ENCODE measurements at places on chromosomes 7 and 10.

DNA sequence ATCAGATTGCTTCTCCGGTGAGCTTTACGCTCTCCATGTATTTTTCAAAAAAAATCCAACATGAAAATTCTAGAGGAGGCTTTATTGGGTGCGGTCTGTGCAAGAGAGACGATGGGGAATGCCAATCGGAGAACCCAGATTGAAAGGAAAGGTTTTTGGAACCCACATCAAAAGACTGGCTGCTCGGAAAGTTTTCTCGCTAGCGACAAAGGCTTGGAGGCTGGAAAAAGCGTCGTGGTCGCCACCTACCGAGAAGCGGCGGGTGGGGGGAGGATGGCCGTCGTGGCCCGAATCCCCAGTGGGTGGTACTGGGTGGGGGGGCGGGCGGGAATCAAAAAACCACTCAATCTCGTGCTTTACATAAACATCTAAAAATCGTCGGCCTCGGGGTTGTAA lies 1.1 kb upstream of the GTF2I start:
- DNase-seq: peak; percentile 17

DNA sequence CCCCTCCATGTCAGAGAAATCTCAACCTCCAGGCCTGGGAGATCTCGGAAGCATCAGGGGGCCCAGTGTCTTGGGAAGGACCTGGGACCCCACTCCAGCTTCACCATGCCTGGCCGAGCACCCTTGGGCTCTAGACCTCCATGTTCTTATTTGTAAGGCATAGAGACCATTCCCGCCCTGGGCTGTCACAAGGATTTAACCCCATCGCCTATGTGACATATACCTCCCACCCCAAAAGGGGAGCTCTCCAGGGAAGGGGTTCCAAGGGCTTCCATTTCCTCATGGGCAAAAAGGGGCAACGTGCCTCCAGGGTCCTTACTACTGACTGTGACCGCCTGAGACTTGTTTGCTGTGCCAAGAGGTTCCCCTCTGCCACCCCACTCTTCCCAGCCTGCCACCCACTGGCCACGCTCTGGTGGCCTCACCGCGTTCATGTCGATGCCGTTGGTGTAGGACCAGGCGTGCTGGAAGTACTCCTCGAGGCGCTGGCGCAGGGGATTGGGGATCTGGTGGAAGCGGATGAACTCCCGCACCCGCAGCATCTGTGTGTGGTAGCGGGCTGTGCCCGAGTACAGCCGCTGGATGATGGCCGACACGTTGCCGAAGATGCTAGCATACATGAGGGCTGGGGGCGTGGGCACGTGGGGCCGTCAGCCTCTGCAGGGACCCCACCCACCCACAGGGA lies 27.5 kb downstream of the KCNH2 start:
- no peak for DNase-seq

DNA sequence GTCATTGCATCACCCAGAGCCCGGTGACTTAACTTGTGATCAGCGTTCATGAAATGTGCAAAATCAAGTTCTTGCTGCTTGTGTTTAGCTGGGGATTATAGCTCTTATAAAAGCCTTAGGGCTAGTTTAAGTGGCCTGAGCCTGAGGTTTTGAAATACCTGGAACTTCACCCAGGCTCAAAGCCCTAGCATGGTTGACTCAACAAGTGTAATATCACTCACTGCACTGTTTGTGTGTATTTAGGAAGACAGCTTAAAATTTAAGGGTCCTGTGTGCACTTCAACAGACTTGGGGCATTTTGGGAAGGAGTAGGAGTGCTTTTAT lies 489.5 kb downstream of the GATA3 start:
- no peak for DNase-seq

GRCh38 chr7:71308096-71308495 lies 176.2 kb downstream of the GALNT17 start:
- DNase-seq: peak; percentile 2

GRCh38 chr7:157339777-157340677 lies 3.2 kb downstream of the DNAJB6 start:
- peak; percentile 68 for DNase-seq

DNA sequence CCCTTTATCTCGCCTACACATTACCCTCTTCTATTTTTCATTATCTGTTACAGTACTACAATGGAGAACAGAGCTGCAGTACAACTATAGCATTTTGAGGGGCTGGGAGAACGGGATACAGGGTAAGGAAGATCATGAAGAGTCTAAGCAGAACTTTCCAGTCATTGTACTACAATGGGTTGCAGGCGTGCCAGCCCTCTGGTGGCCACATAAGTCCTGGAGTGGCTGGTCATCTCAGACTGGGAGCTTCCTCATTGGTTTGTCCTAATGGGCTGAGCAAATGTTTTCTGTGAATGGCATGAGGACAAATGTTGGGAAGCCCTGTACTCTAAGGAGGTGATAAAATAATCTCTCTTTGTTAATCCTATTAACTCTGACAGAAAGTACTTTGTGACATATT lies 33.0 kb downstream of the TMEM106B start:
- DNase-seq: peak; percentile 2

DNA sequence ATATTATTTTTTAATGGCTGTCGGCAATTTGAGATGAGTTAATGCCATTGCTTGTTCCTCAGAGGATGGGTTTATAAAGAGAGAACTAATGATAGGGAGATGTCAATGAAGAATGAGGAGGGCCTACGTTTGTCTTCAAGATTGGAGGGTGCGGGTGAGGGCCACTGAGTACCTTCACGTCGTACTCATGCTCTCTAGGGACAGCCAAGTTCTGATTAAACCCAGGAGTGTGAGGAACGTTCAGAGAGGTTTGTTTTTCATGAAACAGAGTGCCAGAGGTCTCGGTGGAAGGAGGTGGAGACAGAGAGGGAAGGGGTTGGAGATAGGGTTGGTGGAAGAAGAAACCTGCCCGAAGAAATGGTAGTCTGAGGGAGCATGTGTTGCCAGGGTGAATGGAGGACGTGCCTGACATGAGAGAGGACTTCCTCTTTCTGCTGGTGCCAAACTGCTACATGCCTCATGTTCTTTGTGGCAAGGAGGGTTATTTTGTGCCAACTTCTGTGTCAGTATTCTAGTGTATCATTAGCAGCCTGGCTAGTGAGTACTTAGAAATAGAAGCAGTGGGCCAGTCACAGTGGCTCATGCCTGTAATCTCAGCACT lies 8.9 kb downstream of the DHTKD1 start:
- DNase-seq: no peak

GRCh38 chr10:44858988-44859387 lies 52.1 kb upstream of the TMEM72 start:
- DNase-seq: peak; percentile 15

GRCh38 chr10:114685456-114685855 lies 27.4 kb upstream of the ABLIM1 start:
- no peak for DNase-seq

GRCh38 chr7:108425714-108426275 lies 30.4 kb downstream of the NRCAM start:
- no peak for DNase-seq

- no peak for DNase-seq
Measured at GRCh38 chr10:100715445-100716385, 29.7 kb upstream of the PAX2 start.

DNA sequence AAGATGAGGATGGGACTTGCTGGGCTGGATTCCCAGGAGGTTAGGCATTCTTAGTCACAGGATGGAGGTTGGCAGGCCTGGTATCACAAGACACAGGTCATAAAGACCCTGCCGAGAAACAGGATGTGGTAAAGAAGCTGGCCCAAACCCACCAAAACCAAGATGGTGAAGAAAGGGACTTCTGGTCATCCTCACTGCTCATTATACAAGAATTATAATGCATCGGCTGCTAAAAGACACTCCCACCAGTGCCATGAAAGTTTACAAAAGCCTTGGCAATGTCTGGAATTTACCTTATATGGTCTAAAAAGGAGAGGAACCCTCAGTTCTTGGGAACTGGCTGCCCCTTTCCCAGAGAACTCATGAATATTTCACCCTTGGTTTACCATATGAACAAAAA lies 345.5 kb upstream of the POM121L12 start:
- no peak for DNase-seq

DNA sequence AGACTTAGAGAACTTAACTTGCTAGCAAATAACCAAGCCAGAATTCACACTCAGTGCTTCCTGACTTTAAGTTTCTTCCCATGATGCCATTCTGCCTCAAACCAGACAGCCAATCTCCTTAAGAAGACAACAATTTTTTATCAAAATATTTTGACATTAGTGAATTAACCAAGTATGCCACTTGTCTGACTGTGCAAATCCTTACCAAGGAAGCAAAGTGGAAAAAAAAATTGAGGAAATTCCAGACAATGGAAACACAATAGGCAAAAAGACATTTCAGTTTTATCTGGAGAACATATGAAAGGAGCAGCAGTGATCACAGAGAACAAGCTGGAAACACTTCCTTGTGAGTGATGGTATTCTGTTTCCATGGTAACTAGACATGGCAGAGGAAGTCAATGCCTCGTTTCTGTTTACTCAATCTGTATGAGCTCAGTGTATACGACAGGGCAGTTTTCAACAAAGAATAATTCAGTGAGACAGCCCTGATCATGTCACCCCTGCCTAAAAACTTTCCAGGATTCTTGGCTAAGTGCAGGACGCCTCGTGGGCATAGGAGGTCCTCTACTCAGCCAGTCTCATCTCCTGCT lies 114.2 kb downstream of the DYNC1I1 start:
- DNase-seq: peak; percentile 25

DNA sequence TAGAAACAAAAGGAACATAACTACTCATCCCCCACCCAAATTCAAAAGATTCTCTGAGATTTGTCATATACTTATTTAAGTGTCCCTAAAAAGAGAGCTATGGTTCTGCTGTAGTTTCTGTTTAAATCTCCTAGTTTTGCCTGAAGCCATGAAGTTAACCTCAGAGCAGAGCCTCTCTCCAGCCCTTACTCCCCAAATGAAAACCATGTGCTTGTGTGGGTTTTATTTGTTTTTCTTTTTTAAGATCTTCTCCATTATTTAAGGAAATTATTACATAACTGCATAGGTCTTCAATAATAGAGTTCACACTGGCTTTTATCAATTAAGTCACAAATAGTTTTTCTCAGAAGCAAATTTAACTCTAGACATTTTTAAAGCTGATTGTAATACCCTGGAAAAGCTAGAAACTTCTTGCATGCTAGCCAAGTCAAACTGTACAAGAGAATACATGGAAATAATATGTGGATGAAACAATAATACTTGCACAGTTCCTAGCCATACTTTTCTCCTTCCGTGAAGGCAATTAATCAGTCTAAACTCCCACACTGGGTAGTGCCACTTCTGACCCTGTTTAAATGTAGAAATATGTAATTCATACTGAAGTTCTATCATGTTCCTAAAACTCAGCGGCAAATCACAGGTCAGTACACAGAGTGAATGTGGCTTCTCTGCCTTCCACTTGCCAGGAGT lies 579.7 kb downstream of the SUGCT start:
- DNase-seq: peak; percentile 65

DNA sequence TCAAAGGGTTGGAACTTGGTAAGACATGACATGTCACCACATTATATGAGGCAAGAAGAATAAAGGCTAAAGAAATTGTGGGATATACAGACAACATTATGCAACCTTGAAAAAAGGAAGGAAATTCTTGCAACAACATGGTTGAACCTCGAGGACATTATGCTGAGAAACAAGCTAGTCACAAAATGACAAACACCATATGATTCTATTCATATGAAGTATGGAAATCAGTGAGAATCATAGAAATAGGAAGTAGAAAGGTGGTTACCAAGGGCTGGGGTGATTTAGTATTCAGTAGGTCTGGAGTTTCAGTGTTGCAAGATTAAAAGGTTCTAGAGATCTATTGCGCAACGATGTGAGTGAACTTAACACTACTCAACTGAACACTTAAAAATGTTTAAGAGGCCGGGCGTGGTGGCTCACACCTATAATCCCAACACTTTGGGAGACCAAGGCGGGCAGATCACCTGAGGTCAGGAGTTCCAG lies 126.9 kb upstream of the TBX20 start:
- no peak for DNase-seq

DNA sequence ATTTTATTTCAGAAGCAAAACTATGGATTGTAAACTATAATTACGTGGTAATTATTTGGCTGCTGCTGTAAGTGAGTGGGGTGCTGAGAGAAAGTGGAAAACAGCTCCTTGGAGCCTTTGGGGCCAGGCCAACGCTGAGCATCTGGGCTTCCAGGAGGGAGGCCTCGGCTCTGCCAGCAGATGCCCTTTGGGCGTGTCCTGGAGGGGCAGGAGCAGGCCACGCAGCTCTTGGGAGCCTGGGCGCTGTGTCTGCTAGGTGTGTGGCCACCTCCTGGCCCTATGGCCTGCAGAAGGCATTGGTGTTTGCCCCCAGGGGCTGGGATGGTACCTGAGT lies 423.3 kb downstream of the GLRX3 start:
- no peak for DNase-seq

DNA sequence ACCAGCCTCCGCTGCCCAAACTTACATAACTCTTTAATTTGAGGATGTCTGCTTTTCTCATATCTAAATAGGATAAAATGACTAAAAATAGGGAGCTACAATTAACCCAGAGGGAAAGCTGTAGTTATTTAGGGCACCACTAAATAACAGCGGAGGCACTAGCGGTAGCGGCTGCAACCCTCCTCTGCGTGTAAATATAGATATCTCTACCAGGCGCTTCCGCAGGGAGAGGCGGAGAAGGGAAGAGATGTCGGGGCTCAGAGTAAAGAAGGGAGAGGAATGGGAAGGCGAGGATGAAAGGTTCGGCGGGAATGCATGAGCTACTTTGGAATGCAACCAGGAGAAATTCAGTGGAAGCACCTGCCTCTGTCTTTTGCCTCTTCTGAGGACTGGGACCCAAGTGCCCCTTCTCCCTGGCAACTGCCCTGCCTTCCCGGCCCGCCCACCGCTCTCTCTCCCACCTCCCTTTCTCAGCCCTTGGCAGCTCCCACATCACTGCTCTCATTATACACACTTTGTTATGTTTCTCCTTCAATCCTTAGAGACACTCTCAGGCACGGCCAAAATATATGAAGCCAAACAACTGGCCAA lies 698.3 kb downstream of the PARD3 start:
- no peak for DNase-seq

GRCh38 chr10:24556126-24556749 lies 167.4 kb downstream of the ARHGAP21 start:
- no peak for DNase-seq

DNA sequence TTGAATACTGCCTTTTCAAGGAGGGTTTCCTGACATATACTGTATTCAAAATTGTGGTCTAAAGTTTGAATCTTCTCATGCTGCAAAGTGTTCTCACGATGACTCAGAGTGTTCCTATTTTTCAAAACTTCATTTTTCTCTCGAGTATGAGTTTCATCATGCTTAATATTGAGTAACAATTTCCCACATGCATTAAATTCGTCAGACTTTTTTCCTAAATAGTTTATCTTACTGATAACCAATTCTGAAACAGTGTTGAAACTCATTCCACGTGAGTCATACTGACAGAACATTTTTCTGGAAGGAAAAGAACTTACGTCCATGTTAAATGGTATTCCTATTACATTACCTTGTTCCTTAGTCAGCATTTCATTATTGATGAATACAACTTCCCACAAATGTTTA lies 44.1 kb downstream of the ZNF33B start:
- no peak for DNase-seq

GRCh38 chr10:71436268-71437125 lies 39.8 kb downstream of the CDH23 start:
- no peak for DNase-seq

DNA sequence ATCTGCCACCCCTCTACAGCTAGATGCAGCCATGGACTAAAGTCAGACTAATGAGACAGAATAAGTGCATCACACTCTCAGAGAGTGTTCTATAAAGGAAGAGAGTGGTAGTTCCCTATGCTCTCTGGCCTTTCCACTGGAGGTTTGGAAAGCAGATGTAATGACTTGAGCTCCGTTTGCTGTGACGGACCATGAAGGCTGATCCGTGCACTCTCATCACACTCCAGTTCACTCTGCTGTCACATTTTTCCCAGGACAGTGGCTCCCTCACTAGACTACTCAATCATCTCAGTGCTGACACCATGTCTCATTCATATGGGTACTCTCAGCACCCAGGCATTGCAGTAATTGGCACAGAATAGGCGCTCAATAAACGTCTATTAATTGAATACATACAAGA lies 20.4 kb downstream of the TRDMT1 start:
- no peak for DNase-seq
